ENCODE measurements at places on chromosomes 12 and 14. TPM values are rescaled to one million over a fixed set of nuclear protein-coding genes. Genes with fewer than 3 reads are reported as not detected.

Gene B4GALNT1
- 0.22 TPM for polyA plus RNA-seq

Gene SLC25A47
- polyA plus RNA-seq: not detected

Gene KRT77
- not detected for polyA plus RNA-seq

Gene NELL2
- polyA plus RNA-seq: 3.4 TPM

Gene RTN1
- polyA plus RNA-seq: 10.2 TPM

Gene CLEC7A
- polyA plus RNA-seq: 1.9 TPM

Gene ACRBP
- polyA plus RNA-seq: 2.9 TPM

Gene CELA1
- polyA plus RNA-seq: not detected

Gene CCDC175
- polyA plus RNA-seq: not detected

Gene GARIN6
- polyA plus RNA-seq: not detected

- H3K36me3 ChIP-seq: no peaks in the 10 kb centered on the region
- H3K27ac ChIP-seq: no peak overlapping the region
- DNase-seq: no peak
- no peak overlapping the region for H3K4me3 ChIP-seq
- H3K27me3 ChIP-seq: no peaks in the 10 kb centered on the region
Observed at GRCh38 chr12:68959891-68960464, 27.0 kb upstream of the CPM start.

DNA sequence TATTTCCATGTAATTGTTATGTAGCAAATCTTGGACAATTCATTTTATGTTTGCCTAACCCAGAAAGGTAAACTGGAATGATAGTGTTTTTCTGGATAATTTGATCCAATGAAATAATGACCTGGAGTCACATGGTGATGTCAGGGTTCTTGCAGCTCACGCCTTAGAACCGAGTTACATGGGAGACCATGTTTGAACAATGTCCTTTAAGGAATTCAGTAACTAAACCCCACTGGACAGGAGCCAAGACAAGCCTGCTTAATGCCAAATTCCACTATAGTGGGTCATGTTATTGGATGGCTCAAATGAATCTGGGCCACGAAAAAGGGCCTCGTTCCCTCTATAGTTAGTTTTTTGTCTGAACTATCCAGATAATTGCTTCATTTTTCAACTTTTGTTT is 255.8 kb upstream of the HMGA2 start:
- peaks cover 4% of the 10 kb centered on the region for H3K4me1 ChIP-seq
- DNase-seq: no peak
- H3K27me3 ChIP-seq: no peaks in the 10 kb centered on the region
- no peak overlapping the region for H3K4me3 ChIP-seq

GRCh38 chr12:80810874-80811273 is 94.2 kb downstream of the MYF5 start:
- H3K27ac ChIP-seq: no peak overlapping the region
- H3K4me3 ChIP-seq: no peak overlapping the region
- H3K4me1 ChIP-seq: no peaks in the 10 kb centered on the region
- no peak for DNase-seq
- H3K27me3 ChIP-seq: no peaks in the 10 kb centered on the region

DNA sequence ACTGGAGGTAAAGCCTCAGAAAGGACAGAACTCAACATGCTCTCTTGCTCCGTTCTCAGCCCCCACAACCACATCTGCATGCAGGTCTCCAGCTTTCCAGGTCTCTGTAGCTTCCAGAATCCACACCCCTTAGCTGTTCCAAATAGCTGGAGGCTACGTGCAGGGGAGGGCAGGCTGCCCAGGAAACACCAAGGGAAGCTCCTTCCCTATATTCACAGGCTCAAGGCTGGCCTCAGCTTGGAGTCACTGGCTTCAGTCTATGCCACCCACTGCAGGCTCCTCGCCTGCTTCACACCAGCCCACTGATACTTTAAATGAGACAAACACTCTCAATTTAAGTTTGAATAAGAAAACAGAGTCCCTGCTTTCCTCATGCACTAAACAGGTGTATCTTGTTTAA is 73.3 kb downstream of the ASCL4 start:
- no peaks in the 10 kb centered on the region for H3K27me3 ChIP-seq
- no peak overlapping the region for H3K4me3 ChIP-seq
- no peak for DNase-seq

GRCh38 chr14:65260786-65261185 is 151.7 kb upstream of the FUT8 start:
- no peak overlapping the region for H3K4me3 ChIP-seq
- no peak for DNase-seq
- H3K27ac ChIP-seq: no peak overlapping the region
- no peaks in the 10 kb centered on the region for H3K4me1 ChIP-seq
- H3K36me3 ChIP-seq: no peaks in the 10 kb centered on the region

DNA sequence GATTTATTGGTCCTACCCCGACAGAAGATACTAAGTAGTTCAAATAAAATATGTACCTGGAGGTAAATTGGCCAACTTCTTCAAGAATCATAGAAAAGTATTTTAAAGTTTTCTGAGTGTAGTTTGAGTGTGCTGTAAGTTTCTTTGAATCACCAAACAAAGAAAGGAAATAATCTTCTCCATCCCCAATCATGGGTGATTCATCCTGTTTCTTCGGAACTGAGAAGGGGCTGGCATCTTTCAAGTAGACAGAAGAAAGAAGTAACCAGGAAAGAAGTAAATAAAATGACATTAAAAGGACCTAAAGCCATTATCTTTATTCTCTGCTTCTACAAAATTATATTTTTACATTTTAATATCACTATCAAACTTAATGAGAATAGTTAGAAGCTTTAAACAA is 6.8 kb downstream of the LMNTD1 start:
- H3K4me1 ChIP-seq: no peaks in the 10 kb centered on the region
- H3K27ac ChIP-seq: no peak overlapping the region
- no peaks in the 10 kb centered on the region for H3K27me3 ChIP-seq

DNA sequence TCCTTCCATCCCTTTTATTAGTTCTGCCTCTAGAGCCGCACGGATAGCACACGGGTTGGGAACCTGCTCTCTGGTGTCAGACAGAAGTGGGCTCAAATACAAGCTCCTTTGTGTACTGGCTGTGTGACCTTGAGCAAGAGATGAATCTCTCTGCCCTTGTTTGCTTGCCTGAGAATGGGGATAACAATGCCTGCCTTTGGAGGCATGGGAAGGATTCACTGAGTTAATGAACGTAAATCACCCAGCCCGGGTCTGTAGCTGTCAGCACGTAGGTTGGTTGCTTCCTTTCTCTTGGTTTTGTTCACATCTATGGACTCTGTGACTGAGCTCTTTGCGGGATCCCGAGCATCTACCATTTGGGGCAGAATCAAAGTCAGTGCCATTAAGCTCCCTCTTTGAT is 79.3 kb upstream of the NRXN3 start:
- H3K36me3 ChIP-seq: no peaks in the 10 kb centered on the region
- H3K27ac ChIP-seq: no peak overlapping the region
- H3K4me1 ChIP-seq: no peaks in the 10 kb centered on the region
- no peak overlapping the region for H3K4me3 ChIP-seq

DNA sequence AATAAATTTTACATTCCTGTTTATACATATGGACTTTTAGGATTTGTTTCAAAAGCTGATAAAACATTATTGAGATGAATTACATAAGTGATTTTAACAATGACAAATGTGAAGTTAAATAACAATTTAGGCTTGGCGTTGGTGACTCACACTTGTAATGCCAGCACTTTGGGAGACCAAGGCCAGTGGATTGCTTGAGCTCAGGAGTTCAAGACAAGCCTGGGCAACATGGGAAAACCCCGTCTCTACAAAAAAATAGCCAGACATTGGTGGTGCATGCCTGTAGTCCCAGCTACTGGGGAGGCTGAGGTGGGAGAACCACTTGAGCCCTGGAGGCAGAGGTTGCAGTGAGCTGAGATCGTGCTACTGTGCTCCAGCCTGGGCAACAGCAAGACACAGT is 7.4 kb downstream of the ACOT2 start:
- H3K27me3 ChIP-seq: no peaks in the 10 kb centered on the region
- no peak overlapping the region for H3K4me3 ChIP-seq
- no peaks in the 10 kb centered on the region for H3K4me1 ChIP-seq
- no peak for DNase-seq
- H3K27ac ChIP-seq: no peak overlapping the region

- no peak for DNase-seq
- H3K27me3 ChIP-seq: no peaks in the 10 kb centered on the region
- peaks cover 16% of the 10 kb centered on the region for H3K4me1 ChIP-seq
- H3K36me3 ChIP-seq: no peaks in the 10 kb centered on the region
Observed at GRCh38 chr14:59346796-59347510, 118.2 kb downstream of the GPR135 start.

DNA sequence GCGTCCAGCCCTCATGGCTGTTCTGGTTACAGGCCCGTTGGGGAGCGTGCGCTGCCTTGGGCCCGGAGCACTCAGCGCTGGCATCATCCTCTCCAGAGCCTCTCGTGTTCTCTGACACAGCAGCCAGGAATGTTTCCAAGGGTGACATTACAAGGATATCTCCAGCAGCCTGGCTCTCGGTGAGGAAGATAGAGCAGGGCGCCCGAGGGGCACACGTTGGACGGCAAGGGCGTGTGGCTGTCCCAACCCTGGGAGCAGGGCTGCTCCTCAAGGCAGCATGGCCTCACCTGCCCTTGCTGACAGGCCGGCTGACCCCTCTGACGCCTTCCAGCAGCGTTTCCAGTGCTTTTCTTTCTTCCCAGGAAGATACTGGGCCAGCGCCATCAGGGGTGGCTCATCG is 14.4 kb downstream of the LRCOL1 start:
- no peaks in the 10 kb centered on the region for H3K36me3 ChIP-seq
- no peaks in the 10 kb centered on the region for H3K4me1 ChIP-seq
- no peaks in the 10 kb centered on the region for H3K27me3 ChIP-seq
- H3K27ac ChIP-seq: no peak overlapping the region
- no peak overlapping the region for H3K4me3 ChIP-seq

GRCh38 chr12:54428050-54429013 is 9.3 kb upstream of the ITGA5 start:
- H3K36me3 ChIP-seq: no peaks in the 10 kb centered on the region
- no peaks in the 10 kb centered on the region for H3K27me3 ChIP-seq
- no peak overlapping the region for H3K4me3 ChIP-seq
- no peak for DNase-seq
- no peak overlapping the region for H3K27ac ChIP-seq

GRCh38 chr12:52306731-52307130 is 14.5 kb downstream of the KRT83 start:
- H3K27me3 ChIP-seq: no peaks in the 10 kb centered on the region
- DNase-seq: no peak
- no peaks in the 10 kb centered on the region for H3K4me1 ChIP-seq
- H3K36me3 ChIP-seq: no peaks in the 10 kb centered on the region
- H3K4me3 ChIP-seq: no peak overlapping the region

GRCh38 chr14:55533960-55534359 is 46.0 kb upstream of the KTN1 start:
- no peak overlapping the region for H3K27ac ChIP-seq
- no peaks in the 10 kb centered on the region for H3K27me3 ChIP-seq
- no peaks in the 10 kb centered on the region for H3K4me1 ChIP-seq

GRCh38 chr14:92573761-92574498 is 60.3 kb downstream of the RIN3 start:
- no peak for DNase-seq
- no peak overlapping the region for H3K4me3 ChIP-seq
- no peaks in the 10 kb centered on the region for H3K4me1 ChIP-seq
- no peak overlapping the region for H3K27ac ChIP-seq
- H3K27me3 ChIP-seq: no peaks in the 10 kb centered on the region

DNA sequence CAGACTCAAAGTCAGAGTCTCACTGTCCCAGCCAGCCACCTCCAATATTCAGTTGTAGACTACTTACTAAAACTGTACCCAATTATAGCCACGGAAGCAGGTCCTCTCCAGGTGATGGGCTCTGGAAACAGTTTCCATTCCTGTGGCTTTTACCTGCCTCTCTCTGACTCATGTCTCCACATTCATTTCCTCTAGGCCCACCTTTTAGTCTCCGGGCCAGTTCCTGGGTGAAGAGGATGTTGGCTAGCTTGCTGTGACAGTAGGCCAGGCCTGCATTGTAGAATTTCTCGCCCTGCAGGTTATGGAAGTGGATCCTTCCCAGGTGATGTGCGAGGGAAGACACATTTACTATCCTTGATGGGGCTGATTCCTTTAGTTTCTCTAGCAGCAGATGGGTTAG is 5.6 kb downstream of the RDH11 start:
- no peaks in the 10 kb centered on the region for H3K36me3 ChIP-seq
- no peaks in the 10 kb centered on the region for H3K27me3 ChIP-seq
- no peak overlapping the region for H3K4me3 ChIP-seq
- no peak overlapping the region for H3K27ac ChIP-seq

- H3K4me3 ChIP-seq: no peak overlapping the region
- H3K4me1 ChIP-seq: peaks cover 2% of the 10 kb centered on the region
- DNase-seq: no peak
- no peaks in the 10 kb centered on the region for H3K27me3 ChIP-seq
- no peak overlapping the region for H3K27ac ChIP-seq
- no peaks in the 10 kb centered on the region for H3K36me3 ChIP-seq
Observed at GRCh38 chr12:24565300-24565699, 383.6 kb downstream of the BCAT1 start.

GRCh38 chr12:69685810-69686209 is 13.3 kb downstream of the BEST3 start:
- H3K4me3 ChIP-seq: no peak overlapping the region
- no peak overlapping the region for H3K27ac ChIP-seq
- no peaks in the 10 kb centered on the region for H3K4me1 ChIP-seq
- H3K36me3 ChIP-seq: no peaks in the 10 kb centered on the region

GRCh38 chr12:115349711-115350110 is 665.7 kb upstream of the TBX3 start:
- H3K4me1 ChIP-seq: no peaks in the 10 kb centered on the region
- H3K27me3 ChIP-seq: no peaks in the 10 kb centered on the region
- H3K27ac ChIP-seq: no peak overlapping the region
- no peak for DNase-seq

GRCh38 chr14:44490966-44491365 is 16.1 kb downstream of the FSCB start:
- H3K27ac ChIP-seq: no peak overlapping the region
- no peaks in the 10 kb centered on the region for H3K36me3 ChIP-seq
- no peaks in the 10 kb centered on the region for H3K27me3 ChIP-seq
- no peaks in the 10 kb centered on the region for H3K4me1 ChIP-seq
- no peak overlapping the region for H3K4me3 ChIP-seq

DNA sequence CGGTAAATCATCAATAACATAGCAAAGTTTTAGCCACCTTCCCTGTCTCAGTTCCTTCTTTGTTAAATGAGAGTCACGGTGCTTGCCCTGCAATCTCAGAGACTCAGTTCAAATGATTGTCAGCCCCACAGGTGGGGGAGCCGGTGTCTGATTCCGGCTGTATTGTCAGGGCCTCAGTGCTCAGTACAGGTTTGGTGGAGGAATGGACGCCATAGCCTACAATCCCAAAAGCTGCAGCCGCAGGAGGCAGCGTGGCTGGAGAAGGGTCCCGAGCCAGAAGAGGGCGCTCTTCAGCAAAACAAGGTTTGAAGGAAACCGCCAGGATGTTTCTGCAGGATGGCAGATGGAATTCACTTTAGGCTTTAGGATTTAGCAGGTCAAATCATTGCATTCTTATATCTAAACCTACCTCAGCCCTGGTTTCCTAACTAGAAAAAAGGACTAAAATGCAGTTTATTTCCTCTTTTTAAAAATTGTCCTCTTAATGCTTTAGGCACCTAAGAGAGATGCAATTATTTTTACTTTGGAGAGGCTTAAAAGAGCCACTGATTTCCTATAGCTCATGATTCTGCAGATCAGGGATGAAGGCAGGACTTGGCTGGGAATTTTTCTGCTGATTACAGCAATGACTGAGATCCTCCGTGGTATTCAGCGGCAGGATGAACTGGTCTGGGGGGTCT is 29.2 kb downstream of the FOS start:
- no peaks in the 10 kb centered on the region for H3K36me3 ChIP-seq
- no peaks in the 10 kb centered on the region for H3K4me1 ChIP-seq
- no peak overlapping the region for H3K27ac ChIP-seq

- H3K4me1 ChIP-seq: peaks cover 3% of the 10 kb centered on the region
- H3K4me3 ChIP-seq: no peak overlapping the region
- DNase-seq: no peak
- H3K27ac ChIP-seq: no peak overlapping the region
- no peaks in the 10 kb centered on the region for H3K36me3 ChIP-seq
Observed at GRCh38 chr12:76766161-76766560, 2.2 kb downstream of the ZDHHC17 start.
